Sigmoid colon (tissue), 7 donors: ENCODE measurements at places on chromosomes 13 and 19. TPM values are rescaled to one million over a fixed set of nuclear protein-coding genes. Genes with fewer than 3 reads are reported as not detected.

- DNase-seq = no peak
- H3K27ac ChIP-seq = no peak overlapping the region
- no peaks in the 10 kb centered on the region for H3K4me1 ChIP-seq
Measured at GRCh38 chr13:101512650-101513049, 60.2 kb downstream of the ITGBL1 start.

DNA sequence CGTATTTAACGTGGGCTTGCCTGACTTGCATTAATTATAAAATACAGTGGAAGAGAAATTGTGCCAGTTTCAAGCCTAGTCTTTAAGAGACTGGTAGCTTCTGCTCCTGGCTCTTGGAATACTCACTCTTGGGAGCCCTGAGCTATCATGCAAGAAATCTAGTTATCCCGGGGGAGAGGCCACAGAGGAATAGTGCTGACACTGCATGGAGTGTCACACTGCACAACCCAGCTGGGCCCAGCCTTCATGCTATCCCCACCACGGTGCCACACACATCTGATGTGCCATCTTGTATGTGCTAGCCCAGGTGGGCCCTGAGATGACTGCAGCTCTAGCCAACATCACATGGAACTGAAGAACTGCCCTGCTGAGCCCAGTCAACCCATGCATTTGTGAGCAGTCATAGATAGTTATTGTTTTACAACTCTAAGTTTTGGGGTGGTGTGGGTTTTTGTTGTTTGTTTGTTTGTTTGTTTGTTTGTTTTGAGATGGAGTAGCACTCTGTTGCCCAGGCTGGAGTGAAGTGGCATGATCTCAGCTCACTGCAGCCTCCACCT, 8.3 kb downstream of the MAMSTR start:
- DNase-seq = no peak
- no peak overlapping the region for H3K27ac ChIP-seq
- no peak overlapping the region for H3K4me3 ChIP-seq
- H3K36me3 ChIP-seq = no peaks in the 10 kb centered on the region
- no peaks in the 10 kb centered on the region for H3K4me1 ChIP-seq

- no peaks in the 10 kb centered on the region for H3K36me3 ChIP-seq
- H3K27ac ChIP-seq = peak overlapping the region; percentile 32
- H3K4me3 ChIP-seq = peak overlapping the region; percentile 21
- H3K27me3 ChIP-seq = peaks cover 48% of the 10 kb centered on the region
Measured at GRCh38 chr13:28493740-28494503, 1.0 kb downstream of the FLT1 start.

DNA sequence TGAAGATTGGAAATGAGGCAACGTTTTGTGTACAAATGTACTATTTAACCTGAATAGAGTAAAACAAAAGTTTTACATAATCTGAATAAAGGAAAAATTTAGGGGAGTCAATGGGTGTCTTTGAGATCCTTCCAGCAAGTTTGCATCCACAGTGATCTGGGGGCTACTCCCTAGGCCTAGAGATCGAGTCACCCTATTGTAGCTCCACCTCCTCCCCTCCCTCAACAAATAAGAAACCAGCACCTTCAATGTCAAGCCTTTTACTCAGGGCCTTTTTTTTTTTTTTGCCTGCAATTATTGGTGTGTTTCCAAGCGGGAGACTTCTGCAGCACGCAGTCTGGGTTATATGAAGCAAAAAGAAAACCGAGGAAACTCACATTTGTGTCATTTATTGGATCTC, 16.3 kb upstream of the RAP2A start:
- no peaks in the 10 kb centered on the region for H3K4me1 ChIP-seq
- no peak for DNase-seq
- no peaks in the 10 kb centered on the region for H3K36me3 ChIP-seq
- H3K27me3 ChIP-seq = no peaks in the 10 kb centered on the region

DNA sequence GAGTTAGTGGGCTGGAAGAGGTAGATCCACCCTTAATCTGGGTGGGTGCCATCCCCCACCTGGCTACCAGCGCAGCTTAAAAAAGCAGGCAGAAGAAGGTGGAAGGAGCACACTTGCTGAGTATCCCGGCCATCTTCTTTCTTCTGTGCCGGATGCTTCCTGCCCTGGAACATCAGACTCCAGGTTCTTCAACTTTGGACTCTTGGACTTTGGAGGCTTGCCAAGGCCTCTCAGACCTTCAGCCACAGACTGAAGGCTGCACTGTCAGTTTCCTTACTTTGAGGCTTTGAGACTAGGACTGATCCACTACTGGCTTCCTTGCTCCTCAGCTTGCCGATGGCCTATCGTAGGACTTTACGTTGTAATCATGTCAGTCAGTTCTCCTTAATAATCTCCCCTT, 127.6 kb upstream of the GPC6 start:
- no peak overlapping the region for H3K27ac ChIP-seq
- H3K4me3 ChIP-seq = no peak overlapping the region
- DNase-seq = no peak
- no peaks in the 10 kb centered on the region for H3K27me3 ChIP-seq

- no peak for DNase-seq
- H3K27ac ChIP-seq = no peak overlapping the region
- H3K36me3 ChIP-seq = no peaks in the 10 kb centered on the region
- no peaks in the 10 kb centered on the region for H3K27me3 ChIP-seq
- no peak overlapping the region for H3K4me3 ChIP-seq
Measured at GRCh38 chr13:80160110-80160509, 180.8 kb downstream of the SPRY2 start.

Gene SLITRK6
- 0.66 TPM for total RNA-seq

Gene PDE4A
- total RNA-seq = 14.1 TPM

Gene ZNF441
- 10.5 TPM for total RNA-seq
